Bone marrow (tissue), 2 donors: ENCODE measurements at places on chromosomes 3 and 15.
A peak's percentile ranks its signal among the peaks of the same experiment; 100 is the strongest.

GRCh38 chr3:71101014-71101413 lies 482.5 kb downstream of the FOXP1 start:
- DNase-seq: no peak

DNA sequence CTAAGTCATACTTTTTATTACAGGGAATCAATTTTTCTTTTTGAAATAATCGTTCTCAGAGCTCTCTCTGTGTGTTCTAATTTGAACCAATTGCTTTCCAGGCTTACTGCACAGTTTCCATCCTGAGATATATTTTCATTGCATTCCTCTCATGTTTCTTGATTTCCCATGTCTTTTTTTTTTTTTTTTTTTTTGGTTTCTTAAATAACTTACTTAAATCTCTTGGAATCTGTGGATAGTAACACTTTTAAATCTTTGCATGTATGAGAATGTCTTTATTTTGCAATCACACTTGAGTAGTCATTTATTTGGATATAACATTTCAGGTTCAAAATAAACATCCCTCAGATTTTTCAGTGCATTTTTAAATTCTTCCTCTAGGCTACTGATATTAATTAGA lies 14.5 kb upstream of the ABTB1 start:
- DNase-seq: no peak

DNA sequence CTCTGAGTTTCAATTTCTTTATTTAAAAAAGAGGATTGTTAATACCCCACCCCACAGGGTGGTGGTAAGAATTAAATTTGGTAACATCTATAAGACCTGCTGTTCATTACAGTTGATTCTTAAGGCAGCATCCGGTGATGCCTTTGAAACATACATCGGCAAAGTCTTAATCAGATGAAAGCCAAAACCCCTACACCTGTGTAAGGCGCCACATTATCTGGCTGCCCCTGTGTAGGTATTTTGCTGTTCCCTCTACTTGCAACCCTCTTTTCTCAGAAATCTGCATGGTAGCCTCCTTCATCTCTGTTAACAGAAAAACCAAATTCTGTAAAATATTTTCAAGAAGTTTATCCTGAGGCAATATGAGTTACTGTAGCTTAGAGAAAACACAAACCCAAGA lies 90.0 kb downstream of the ST6GAL1 start:
- DNase-seq: no peak

- peak; percentile 22 for DNase-seq
These were observed 9.9 kb downstream of the GLYCTK start for GRCh38 chr3:52297242-52298148.

DNA sequence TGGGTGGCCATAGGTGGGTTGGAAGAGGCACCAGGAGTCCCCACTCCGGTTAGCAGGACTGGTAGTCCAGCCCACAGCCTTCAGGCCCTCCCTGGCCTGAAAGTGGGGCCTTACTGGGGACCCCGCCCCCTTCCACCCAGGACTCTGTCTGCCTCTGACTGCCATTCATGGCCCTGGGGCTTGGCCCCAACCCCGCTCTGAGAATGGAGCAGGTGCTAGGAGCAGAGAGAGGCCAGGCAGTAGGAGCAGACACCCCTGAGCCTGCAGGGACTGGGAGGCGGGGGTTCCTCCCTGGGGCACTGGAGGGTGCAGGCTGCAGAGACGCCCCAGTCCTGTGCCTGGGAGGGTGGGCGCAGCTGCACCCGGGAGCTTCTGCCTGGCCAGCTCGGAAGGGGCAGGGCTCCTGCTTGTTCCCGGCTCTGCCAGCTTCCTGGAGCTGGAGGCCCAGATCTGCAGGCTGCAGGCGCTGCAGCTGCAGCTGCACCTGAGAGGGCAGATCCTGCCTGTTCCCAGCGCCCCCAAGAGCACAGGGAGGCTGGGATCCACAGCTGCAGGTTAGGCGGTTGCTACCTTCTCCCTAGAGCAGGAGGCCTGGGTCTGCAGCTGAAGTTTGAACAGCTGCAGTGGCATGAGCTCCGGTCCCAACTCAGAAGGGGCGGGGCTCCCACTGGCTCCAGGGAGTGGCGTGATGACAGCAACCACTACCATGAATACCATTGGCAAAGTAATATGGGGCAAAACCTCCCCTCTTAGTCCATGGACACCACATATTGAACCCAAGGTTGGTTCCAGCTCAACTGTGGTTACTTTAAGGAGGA lies 194.7 kb downstream of the SQOR start:
- no peak for DNase-seq

DNA sequence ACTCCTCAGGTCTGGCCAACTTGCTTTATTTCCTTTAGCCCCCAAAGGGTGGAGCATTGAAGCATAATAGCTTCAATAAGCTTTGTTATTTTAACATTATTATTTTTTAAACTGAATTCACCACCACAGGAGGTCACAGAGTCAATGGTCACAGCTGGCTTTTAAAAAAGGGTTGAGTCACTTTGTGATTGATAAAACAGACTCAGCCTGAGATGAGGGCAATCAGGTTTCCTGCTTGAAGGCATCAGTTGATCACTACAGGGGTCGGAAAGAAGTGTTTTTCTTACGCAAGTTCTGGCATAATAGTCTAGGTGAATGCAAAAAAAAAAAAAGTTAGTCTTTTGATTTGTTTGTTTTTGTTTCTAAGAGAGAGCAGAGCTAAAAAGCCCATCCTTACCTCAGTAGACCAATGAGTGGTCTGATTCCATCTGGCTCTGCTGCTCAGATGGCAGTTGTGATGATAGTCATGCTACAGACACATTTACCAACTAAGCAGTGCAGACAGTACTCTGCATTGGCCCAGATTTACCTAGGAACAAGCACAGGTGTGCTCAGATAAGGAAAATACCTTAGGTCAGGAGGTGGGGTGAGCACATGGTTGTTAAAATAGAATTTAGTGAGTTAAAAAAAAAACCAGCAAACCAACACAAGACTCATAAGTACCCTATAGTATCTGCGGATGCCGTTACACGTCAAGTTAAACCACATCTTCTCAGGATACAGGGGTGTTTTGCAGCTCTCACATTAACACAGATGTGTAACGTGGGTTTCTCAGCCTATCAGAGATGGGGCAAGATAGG lies 22.6 kb downstream of the ZNF80 start:
- DNase-seq: no peak

DNA sequence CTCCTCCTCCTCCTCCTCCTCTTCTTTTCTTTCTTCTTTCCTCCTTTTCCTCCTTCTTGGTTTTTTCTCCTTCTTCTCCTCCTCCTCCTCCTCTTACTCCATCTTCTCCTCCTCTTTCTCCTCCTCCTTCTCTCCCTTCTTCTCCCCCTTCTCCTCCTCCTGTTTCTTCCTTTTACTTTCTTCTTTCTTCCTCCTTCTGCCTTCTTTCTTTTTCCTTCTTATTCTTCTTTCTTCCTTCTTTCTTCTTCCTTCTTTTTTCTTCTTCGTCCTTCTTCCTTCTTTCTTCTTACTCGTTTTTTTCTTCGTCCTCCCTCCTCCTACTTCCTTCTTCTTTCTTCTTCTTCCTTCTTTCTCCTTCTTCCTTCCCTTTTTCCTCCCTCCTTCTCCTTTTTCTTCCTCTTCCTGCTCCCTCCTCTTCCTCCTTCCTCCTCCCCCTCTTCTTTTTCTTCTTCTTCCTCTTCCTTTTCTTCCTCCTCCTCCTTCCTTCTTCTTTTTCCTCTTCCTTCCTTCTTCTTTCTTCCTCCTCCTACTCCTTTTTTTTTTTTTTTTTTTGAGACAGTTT lies 92.1 kb downstream of the SLMAP start:
- DNase-seq: no peak

DNA sequence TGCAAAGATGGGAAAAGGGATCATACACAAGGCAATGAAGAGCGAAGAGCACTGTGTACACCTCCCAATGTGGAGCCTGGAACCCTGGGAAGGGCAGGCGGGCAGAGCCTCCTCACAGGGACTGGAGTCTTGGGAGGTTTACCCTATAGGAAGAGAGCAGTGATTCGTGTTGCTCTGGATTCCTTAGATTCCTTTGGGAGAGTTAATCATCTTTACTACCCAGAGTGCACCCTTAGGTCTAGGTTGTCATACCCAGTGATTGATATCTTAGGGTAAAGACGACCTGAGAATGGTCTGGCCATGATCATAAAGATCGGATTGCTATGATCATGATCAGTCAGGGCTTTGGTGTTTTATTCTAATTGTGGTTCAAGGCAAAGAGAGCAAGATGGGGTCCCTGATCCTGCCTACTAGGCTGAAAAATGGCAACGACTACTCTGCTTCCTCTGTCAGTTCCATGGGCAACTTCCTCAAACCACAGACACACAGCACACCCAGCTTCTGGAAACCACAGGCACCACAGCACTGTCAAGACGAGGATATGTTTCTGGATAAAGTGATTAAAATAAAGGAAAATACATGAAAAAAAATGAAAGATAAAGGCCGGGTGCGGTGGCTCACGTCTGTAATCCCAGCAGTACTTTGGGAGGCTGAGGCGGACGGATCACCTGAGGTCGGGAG lies 20.4 kb upstream of the MAP6D1 start:
- DNase-seq: no peak

DNA sequence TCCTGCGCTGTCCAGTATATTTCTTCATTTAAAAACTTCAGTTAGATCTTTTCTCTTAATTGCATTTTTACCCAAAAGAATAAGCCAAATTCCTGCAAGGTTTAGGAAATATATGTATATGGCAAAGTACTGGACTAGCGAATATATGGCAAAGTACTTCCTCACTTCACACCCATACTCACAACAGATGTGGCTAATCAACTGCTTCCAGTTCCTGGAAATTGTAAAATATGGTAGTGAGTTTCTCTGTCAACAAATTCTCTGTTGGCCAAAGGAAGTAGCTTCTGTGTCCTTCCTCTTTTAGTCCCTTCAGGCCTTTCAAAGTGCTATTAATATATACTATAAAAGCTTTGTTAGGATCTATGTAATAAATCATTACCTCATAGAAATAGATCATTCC lies 22.0 kb downstream of the GPR15 start:
- DNase-seq: no peak

GRCh38 chr3:16132928-16133327 lies 41.6 kb upstream of the GALNT15 start:
- no peak for DNase-seq

DNA sequence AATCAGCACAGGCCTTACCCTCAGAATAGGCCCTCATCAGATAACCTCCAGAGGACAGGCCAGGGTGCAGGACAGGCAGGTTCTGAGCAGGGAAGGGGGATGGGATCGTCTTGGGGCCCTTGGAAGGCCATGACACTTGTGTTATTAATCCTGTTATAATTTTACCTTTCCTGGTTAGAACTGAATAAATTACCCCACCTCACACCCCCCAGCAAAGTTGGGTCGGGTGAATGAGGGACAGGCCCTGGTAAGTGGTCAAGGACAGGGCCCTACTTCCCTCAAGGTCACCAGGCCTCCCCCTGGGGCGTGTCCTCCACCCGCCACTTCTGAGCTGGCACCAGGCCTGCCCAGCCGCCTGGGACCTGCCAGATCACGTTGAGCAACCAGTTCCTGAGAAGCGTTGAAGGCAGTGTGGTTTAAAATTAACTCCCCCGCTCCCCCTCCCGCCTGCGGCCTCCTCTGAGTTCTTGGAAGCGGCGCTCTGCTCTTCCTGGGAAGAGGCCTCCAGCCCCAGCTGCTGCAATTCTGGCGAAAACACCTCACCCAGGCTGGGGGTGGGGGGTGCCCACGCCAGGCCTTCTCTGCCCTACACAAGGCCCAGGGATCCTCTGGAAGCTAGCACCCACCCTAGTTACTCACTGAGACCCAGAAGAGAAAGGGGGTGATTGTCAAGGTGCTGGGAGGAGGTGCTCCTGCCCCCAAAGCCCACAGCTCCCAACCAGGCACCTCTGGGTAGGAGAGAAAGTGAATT lies 10.6 kb downstream of the CISH start:
- peak; percentile 58 for DNase-seq

DNA sequence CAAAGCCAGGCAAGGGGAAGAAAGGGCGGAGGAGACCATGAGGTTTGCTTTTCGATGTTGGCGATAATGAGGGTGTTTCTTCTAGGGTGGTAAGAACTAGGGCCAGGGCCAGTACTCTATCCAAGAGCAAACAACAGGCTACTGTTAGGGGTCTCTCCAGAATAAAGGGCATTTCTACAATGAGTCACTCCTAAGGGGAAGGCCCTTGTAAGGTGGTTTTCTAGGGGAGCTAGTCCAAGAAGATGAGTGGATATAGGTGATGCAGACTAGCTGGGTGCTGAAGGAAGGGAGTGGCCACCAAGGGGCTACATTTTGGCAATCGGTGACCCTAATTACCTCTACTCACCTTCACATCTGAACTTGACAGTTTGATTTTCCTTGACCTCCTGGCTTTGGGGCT lies 148.5 kb upstream of the HACD2 start:
- no peak for DNase-seq

DNA sequence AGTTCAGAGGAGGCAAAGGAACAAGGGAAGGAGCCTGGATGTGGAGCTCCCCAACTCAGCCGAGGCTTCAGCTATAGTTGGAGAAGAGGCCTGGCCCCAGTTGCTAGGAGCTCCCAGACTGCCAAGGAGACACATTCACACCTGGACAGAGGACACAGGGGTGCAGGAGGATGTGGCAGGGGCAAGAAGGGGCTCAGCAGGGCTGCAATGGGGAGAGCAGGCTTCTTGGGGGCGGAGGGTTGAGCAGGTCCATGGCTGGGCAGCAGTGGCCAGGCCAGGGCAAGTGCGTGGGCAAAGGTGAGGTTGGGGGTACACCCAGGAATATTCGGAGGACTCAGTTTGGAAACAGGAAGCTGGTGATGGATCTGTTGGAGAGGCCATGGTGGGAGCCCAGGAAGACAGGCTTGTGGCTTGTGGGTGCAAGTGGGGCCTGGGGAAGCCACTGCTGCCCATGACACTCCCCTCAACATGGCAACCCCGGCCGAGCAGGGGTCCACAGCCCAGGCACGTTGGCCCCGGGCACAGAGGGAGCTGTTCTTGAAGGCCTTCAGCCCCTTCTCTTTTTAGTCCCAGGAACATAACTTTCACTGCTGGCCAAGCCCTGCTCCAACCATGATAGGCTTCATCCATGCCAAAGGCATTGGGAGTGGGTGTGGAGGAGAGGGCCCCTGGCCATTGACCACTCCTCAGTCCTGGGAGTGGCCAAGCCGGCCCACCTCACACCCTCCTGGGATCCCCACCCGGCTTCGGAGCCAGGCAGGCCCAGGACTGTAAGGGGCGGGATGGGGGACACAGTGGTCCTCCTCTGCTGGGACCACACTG lies 33.3 kb downstream of the TSPAN3 start:
- DNase-seq: no peak

- DNase-seq: no peak
These were observed 209.6 kb upstream of the PLSCR5 start for GRCh38 chr3:146814601-146815315.

DNA sequence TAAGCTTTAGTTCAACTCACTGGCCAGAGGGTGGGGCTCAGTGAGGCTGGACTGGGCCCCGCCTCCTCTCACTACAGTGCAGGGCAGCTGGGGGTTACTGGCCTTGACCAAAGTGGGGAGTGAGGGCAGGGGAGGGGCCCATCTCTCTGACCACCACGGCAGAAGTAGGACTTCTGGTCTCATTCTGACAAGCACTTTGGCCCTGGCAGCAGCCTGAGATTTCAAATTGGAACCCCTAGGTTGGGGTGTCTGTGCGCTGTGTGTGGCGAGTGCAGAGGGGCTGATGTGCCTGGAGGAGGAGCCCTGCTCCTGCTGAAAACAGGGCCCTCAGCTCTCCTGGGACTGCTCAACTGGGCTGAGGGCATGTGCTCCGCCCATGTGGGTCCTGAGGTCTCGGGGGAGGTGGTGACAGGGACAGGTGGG lies 60.3 kb upstream of the RPL32 start:
- no peak for DNase-seq

GRCh38 chr3:45167011-45167911 lies 21.1 kb upstream of the CDCP1 start:
- peak; percentile 98 for DNase-seq
